Esophagus squamous epithelium (tissue), 5 donors: ENCODE measurements at places on chromosomes 3 and 15.
A peak's percentile ranks its signal among the peaks of the same experiment; 100 is the strongest.

- DNase-seq, result no peak
These were observed 58.8 kb upstream of the PRR23C start for GRCh38 chr3:139103484-139103883.

DNA sequence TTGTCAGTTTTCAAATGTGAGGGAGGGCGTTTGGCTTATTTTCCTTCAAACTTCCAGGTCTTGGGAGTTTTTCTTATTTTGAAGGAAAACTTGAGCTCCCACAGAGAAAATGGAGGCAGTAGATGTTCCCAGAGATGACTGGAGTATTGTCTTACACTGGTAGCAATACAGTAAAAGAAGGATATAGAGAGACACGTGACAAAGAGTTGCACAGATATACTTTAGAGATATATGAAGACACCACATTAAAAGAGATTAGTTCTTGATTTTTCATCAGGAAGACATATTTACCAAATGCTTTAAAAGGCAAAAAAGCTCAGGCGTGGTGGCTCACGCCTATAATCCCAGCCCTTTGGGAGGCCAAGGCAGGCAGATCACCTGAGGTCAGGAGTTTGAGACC lies 490.9 kb downstream of the FOXP1 start:
- no peak for DNase-seq

DNA sequence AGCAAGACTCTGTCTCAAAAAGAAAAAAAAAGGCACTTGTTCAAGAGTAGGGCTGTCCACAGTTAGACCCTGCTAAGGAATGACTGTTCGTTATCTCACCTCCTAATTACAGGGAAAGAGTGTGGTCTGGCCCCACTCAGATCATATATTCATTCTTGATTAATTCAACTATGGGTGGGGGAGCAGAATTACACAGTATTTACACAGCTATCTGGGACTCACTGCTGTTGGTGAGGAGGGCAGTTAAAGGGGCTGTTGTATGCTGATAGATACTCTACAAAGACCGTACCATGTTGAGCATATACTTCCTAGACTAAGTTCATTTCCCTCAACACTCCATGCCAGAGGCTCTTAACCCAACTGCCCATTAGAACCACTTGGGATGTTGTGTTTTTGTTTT lies 3.8 kb upstream of the ZNF620 start:
- no peak for DNase-seq

DNA sequence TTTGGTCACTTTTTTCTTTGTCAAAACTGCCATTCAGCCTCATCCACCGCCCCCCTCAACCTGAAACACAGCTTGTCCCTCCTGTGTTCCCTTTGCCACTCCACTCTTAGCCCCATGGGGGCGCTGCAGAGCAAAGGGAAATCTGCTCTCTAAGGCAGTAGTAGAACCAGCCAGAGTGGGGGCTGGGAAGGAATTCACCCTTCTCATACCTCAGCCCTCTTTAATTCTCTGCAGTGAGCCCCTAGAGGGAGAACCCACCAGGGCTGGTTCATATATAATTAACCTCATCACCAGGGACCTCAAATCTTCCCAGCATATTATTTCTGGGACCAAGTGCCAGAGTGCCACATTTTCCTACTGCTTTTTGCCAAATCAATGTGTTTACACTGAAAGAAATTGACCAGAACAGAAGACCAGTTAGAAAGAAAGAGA lies 2.8 kb upstream of the BCL6 start:
- DNase-seq, result peak; percentile 35

DNA sequence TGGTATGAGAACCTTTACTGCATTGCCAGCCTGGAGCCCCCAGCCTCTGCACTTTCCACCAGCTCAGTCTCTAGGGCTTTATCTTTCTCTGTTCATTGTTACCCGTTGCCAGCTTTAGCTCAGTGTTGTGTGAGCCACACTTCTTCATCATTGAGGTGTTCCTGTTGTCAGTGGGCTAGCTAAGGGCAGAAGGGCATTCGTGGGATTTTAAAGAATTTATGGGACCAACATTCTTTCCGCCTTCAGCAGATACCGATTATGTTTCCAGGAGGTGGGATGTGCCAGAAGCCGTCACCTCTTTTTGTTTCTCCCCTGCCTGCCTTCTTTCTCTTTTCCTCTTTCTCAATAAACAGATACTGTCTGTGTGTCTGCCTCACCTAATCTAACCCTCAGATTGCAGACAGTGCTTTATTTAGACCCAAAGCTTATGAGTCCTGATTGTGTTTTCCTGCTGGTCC lies 64.5 kb downstream of the PGPEP1L start:
- DNase-seq, result no peak

DNA sequence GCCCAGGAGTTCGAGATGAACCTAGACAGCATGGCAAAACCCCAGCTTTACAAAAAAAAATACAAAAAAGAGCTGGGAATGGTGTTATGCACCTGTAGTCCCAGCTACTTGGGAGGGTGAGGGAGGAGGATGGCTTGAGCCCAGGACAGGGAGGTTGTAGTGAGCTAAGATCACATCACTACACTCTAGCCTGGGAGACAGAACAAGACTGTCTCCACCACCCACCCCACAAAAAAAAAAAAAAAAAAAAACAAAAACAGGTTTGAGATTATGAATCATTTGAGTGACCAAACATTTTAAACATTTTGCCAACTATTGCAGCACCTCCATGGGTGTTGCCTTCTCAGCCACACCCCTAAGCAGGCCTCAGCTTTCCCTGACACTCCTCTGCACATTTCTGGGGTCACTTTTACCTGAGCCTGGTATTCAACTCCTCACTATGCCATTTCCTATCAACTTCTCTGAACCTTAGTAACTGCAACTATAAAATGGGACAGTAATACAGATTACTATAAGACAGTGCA lies 41.8 kb downstream of the IL5RA start:
- DNase-seq, result no peak

- DNase-seq, result no peak
These were observed 122.2 kb downstream of the KCNH8 start for GRCh38 chr3:19270481-19270880.

- no peak for DNase-seq
These were observed 84.4 kb upstream of the RAD18 start for GRCh38 chr3:9047452-9048346.

- no peak for DNase-seq
These were observed 11.3 kb downstream of the ADAM10 start for GRCh38 chr15:58738046-58738707.

DNA sequence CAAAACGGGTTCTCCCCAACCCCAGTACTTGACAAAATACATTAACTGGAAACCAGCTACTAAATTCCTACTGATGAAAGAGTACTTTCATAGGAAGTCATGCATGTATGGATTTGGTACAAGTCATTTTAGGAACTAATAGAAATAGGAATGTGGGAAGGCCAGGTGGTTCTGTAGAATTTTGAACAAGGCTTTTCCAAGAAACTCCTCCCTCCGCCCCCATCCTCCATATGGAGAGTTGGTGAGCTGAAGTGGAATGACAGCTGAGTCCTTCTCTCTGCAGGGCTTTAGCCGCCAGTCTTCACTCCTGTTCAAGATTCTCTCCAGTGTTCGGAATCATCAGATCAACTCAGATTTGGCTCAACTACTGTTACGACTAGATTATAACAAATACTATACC lies 33.2 kb downstream of the TUBGCP4 start:
- DNase-seq, result no peak

GRCh38 chr3:61199843-61200242 lies 51.4 kb downstream of the FHIT start:
- DNase-seq, result no peak

DNA sequence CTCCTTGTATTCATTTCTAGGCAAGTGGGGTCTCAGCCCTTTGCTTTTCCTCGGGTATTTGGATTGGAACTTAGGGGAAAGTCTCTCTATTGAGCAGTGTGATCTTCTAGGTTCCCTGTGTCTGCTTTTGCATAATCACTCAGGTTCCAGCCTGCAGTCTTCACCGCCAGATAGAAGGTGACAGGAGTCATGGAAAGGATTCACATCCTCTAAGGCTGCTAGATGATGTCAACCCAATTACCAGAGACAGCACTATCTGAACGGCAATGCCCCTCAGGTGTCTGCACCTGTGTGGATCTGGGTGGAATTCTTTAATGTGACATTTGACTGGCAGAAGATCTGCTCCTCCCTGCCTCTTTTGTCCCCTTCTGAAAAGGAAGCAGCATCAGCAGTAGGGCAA lies 177.7 kb downstream of the P3H2 start:
- no peak for DNase-seq

DNA sequence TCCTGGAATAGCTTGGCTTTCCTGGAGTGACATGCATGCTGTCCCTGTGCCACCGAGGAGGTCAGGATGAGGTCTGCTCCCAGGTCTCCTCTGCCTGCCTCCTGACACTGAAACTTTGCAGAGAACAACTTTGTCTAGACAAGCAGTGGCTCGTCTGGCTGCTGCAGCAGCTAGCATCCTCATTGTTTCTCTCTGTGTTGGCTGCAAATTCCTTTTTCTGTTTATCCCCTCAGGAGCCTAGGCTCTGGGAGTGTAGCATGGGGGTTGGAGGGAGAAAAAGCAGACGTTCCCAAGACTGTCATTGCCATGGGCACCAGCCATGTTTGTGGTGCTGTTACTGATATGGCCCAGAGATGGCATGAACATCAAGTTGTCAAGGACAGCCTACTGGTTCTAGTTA lies 208.7 kb upstream of the LRIG1 start:
- no peak for DNase-seq

- no peak for DNase-seq
These were observed 806 bp downstream of the GOLM2 start for GRCh38 chr15:44289259-44289790.

- DNase-seq, result no peak
These were observed 130.3 kb downstream of the NR1I2 start for GRCh38 chr3:119912220-119912619.

- no peak for DNase-seq
These were observed 46.4 kb downstream of the GJD2 start for GRCh38 chr15:34708422-34708821.

- DNase-seq, result no peak
These were observed 488.4 kb downstream of the NR2F2 start for GRCh38 chr15:96818861-96819260.

- DNase-seq, result no peak
These were observed 11.1 kb downstream of the RUVBL1 start for GRCh38 chr3:128112357-128112968.

DNA sequence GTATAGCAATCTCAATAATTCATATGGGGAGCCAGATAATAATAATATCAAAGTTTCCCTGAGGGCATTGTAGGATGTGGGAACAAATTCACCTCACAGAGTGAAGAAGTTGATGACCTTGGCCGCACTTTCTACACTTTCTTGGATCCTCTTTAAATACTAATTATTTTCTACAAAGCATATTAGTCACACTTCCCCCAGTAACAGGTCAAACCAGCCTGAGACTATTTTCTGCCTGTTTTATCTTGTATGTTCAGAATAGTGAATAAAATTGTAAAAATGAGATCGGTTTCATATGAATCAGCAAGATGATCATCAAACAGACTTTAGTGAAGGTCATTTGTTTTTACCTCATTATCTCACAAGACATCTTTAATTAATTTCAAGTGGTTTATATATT lies 2.3 kb upstream of the OR5K3 start:
- DNase-seq, result no peak

DNA sequence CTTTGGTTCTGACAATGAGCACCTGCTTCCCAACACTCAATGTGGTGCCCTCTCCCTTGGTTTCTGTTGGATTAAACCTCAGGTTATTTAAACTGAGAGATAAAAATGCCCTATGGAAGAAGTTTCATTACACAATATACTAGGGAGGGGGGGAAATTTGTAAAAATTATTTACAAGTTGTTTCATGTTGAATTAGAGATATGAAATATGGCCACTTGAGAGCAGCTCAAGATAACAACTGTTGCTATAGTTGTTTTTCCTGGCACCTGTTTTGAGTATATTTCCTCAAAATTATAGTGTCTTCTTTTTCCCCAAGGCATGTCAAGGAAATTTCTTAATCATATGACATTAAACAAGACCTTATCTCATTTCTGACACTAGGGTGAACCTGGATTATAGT lies 101.7 kb upstream of the COL6A5 start:
- no peak for DNase-seq

GRCh38 chr3:66633402-66634381 lies 132.9 kb upstream of the LRIG1 start:
- DNase-seq, result no peak

- DNase-seq, result no peak
These were observed 334.0 kb upstream of the MCTP2 start for GRCh38 chr15:93897377-93897776.

DNA sequence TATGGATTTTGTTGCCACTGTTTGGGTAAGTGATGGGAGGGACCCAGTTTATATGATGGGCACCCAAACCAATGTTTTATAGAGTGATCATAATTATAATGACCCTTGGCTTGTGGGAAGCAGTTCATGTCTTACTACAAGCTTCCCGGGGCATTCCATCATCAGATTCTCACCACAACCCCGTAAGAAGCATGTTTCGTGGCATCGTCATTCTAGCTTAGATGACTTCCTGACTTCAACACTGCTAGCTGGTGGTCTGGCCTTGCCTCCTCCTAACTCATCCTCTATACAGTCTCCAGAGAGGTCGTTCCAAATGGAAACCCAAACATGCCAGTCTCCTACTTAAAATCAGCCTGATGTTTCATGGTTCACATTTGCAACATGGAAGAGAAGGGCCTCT lies 226.9 kb downstream of the ADAMTS9 start:
- DNase-seq, result no peak

GRCh38 chr3:151890721-151891141 lies 17.3 kb downstream of the SUCNR1 start:
- DNase-seq, result no peak

DNA sequence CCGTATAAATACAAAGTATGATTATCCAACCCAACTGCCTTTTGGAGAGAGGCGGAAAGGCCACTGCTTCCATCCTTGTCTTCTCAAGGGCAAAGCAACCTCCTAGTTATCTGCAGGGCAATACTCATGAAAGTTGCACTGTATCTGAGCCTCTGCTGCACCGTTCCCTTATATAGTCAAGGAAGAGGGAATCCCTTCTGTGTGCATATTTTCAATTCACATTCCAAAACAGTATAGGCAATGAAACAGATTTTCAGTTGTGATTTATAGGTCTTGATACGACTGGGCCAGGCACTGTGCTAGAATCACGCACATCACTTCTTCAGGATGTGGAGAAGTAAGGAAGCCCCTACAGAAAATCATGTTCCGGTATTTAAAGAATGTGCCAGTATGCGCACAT lies 455.7 kb downstream of the FOXP1 start:
- DNase-seq, result no peak

DNA sequence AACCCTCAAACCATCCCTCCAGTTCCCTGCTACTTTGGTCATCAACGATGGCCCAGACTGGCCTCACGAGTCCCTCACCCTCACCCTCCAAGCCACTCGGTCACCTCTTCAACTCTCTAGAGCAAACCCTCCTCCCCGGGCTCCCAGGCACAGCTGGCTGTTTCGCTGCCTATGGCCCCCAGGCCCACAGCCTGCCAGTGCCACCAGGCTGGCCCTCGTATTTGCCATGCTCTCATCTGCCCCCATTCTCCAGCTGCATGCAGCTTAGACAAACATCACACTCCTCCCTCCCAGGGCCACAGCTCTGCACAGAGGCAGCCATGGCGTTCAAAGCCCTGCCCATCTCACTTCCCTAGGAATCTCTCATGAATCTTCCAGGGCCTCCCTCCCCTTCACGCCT lies 13.8 kb downstream of the RAB43 start:
- no peak for DNase-seq
